ENCODE measurements at places on chromosomes 1 and 21. TPM values are rescaled to one million over a fixed set of nuclear protein-coding genes. Genes with fewer than 3 reads are reported as not detected.

The FCRL2 gene
- total RNA-seq = under 0.01 TPM

The SPRR2D gene
- total RNA-seq = not detected

The GPR3 gene
- 0.16 TPM for total RNA-seq

The AADACL3 gene
- total RNA-seq = not detected

The RIMS3 gene
- total RNA-seq = 2.6 TPM

The PGBD5 gene
- 0.48 TPM for total RNA-seq

The TNFRSF9 gene
- 0.59 TPM for total RNA-seq

The IL20 gene
- total RNA-seq = not detected

The SPRR2E gene
- not detected for total RNA-seq

The PRELP gene
- total RNA-seq = 27.4 TPM

The NHLH1 gene
- total RNA-seq = not detected

The OR2L8 gene
- total RNA-seq = 1.3 TPM

The C1orf210 gene
- 31.3 TPM for total RNA-seq

The FCGR1A gene
- total RNA-seq = 8.5 TPM

The AZIN2 gene
- total RNA-seq = 7.9 TPM

The NSL1 gene
- 47.5 TPM for total RNA-seq

The KCNJ15 gene
- total RNA-seq = 0.80 TPM

The HCRTR1 gene
- not detected for total RNA-seq

The PAPPA2 gene
- total RNA-seq = 1.2 TPM

The ELF3 gene
- 1,061 TPM for total RNA-seq

The OR2AK2 gene
- 0.44 TPM for total RNA-seq

The CLEC20A gene
- not detected for total RNA-seq

The BARHL2 gene
- not detected for total RNA-seq

The CD1C gene
- total RNA-seq = 2.5 TPM

The LYPD8 gene
- total RNA-seq = 1.6 TPM

The RCSD1 gene
- total RNA-seq = 29.0 TPM

All from breast epithelium (tissue), 4 donors.